ENCODE measurements at places on chromosomes 4 and X.
A peak's percentile ranks its signal among the peaks of the same experiment; 100 is the strongest.

DNA sequence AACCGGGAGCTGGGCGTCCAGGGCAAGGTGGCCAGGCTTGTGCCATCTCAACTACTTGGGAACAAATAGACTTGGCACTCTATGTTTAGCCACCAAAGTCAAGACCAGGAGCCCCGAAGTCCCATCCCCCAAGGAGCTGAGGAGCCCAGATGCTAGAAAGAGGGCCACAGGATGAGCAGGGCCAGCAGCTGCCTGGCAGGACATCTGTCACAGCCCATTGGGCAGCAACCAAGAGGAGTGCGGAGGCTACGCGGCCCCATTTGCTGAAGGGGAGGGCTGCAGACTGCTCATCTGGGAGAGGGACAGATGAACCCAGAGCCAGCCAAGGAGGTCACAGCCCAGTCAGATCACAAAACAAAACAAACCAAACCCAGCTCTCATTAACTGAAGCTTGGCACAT lies 22.9 kb upstream of the SOWAHD start:
- DNase-seq, result no peak

DNA sequence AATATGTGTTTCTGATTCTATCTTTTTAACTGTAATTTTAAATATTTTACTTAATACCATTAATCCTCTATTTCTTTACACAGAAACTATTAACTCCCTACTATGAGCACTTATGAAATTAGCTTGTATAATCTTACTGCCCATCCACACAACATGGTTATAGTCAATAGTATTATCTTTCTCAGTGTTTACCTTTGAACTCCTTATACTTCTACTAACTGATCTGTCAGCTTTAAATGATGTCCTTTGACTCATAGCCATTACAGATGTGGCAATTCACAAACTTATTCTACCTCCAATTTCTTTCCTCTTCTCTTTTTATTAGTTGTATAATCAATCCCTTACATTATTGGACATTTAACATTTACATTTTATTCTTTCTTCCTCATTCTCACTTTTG lies 5.5 kb downstream of the SEC31A start:
- no peak for DNase-seq

DNA sequence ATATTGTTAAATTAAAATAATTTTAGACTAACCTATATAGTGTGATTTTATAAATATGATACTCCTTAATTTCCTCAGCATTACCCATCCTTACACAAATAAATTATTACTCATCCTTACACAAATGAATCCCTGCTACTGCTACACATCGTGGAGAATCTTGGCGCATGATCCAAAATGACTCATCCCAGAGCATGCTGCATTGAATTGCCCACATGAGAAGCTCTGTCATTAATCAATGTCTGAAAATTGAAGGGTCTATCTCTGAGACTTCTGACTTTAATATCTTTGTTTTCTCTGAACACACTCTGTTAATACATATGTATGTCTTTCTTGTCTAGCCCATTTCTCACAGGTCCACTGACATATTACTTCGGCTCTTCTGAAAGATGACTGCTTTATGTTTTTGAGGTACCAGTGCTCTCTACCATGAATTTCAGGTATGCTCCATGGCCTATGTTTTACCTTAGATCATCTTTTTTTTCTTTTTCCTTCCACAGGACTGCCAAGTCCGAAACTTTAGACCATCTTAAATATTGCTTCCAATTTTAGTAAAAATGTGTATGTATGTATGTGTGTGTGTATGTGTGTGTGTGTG lies 15.7 kb upstream of the DUSP21 start:
- no peak for DNase-seq

DNA sequence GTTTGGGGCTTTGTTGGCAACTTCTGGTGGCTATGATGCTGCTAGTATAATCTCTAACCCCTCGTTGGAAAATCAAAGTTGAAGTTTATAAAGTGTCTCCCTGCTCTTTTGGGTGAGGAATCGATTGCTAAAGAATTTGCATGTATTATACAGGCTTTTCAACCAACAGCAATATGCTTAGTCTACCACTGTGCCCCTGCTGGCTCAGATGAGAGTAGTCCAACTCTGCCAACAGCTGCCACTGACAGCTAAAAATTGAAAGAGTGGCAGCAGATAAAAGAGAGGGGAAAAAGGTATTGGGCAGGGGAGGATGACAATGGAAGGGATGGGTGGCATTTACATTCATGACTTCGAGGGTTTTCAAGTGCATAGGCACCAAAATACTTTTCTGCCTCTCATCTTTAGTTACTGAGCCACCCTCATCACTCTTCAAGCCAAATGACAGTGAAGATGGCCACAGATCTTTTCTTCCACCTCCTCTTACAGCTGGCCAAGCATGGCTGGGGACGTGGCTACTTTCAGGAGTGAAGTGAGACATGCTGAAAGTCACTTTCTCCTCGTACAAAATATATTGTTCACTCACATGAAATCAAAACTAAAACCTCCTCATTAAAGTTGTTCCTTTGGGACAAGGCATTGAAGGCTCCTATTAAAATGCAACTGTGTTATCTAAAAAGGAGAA lies 2.7 kb upstream of the GRIA3 start:
- DNase-seq, result no peak

DNA sequence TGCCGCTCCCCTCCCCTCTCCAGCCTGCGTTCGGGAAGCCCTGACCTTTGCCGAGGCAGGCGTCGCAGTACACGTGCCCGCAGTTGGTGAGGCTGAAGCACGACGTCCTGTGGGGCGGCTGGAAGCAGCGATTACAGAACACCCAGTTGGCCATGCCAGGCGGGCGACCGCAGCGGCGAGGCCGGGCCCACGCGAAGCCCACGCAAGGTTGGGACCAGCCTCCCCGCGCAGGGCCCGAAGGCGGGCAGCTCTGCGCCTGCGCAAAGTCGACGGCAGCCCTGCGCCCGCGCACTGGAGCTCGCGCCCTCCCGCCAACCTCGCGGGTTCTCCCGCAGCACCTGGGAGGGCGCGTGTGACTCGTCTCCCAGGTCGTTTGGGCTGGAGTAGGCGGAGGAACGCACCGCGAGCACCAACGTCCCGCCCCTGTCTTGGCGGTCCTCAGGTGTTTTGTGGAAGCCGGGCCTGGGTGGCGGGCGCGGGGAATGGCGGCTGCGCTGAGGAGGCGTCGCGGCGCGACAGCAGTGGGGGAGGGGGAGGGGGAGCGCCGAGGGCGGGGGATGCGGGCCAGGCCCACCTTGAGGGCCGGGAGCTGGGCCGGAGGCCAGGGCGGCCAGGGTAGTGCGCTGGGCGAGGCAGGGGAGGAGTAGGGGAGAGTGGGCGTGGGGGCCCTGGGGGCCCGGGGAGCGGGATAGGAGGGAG lies at the start of gene RNF212:
TSS of gene RNF212 (minus strand) at position 254 of the 699 bp plus-strand sequence. CDS start at position 154, 100 bp downstream.
- DNase-seq, result peak; percentile 85

DNA sequence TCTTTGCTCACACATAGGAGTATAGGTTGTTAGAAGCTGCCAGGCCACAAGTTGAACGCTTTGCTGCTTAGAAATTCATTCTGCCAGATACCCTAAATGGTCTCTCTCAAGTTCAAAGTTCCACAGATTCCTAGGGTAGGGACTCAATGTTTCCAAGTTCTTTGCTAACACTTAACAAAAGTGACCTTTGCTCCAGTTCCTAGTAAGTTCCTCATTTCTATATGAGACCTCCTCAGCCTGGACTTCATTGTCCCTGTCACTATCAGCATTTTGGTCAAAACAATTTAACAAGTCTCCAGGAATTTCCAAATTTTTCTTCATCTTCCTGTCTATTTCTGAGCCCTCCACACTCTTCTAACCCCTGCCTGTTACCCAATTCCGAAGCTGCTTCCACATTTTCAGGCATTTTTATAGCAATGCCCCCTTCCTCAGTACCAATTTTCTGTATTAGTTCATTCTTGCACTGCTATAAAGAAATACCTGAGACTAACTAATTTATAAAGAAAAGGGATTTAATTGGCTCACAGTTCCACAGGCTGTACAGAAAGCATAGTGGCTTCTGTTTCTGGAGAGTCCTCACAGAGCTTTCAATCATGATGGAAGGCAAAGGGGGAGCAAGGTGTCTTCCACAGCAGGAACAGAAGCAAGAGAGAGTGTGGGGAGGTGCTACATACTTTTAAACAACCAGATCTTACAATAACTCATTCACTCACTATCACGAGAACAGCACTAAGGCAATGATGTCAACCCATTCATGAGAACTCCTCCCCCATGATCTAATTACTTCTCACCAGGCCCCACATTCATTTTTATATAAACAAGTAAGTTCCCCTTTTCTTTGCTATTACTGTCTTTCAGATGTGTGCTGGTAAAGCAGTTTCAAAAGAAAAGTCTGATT lies 11.5 kb upstream of the TLR1 start:
- no peak for DNase-seq

- DNase-seq, result no peak
Measured at GRCh38 chr4:89364541-89364940, 56.9 kb upstream of the GPRIN3 start.

DNA sequence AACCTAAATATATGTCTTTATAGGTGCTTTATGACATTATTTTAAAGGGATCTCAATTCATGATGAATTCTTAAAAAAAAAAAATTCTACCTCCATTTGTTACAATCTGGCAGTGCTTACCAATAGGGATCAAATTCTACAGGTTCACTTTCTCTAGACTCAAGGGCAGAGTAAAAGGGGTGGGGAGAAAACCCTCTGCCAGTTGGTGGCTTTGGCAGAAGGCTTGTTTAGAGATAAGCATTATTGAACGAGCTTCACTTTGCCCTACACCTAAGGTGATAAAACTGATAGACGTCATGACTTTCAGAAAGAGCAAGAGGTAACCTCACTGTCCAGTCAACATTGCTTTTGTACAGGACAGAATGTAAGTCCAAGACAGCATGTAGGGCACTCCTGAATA lies 53.6 kb downstream of the OSTC start:
- no peak for DNase-seq

DNA sequence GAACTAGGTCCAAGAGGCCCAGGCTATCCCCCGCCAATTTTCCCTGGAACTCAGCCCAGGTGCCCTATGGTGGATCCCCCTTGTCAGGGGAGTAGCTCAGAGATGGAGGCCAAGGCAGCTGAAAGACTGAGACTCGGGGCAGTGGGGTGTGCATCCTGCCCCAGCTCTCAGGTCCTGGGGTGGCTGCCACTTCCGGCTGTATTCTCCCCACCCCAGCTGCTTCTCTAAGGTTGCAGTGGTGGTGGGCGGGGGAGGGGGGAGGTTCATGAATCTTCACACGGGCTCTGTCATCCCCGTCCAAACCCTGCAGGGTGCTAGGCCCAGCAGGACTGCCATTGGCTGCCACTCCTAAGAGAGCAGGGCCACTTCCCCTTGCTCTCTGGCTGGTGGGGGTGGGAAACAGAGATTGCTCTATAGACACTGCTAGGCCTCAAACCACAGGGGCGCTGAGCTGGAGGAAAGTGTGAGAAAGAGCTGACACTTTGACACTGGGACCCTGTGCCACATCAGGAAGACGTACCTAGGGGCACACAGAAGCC lies 1.5 kb downstream of the SASH3 start:
- no peak for DNase-seq

DNA sequence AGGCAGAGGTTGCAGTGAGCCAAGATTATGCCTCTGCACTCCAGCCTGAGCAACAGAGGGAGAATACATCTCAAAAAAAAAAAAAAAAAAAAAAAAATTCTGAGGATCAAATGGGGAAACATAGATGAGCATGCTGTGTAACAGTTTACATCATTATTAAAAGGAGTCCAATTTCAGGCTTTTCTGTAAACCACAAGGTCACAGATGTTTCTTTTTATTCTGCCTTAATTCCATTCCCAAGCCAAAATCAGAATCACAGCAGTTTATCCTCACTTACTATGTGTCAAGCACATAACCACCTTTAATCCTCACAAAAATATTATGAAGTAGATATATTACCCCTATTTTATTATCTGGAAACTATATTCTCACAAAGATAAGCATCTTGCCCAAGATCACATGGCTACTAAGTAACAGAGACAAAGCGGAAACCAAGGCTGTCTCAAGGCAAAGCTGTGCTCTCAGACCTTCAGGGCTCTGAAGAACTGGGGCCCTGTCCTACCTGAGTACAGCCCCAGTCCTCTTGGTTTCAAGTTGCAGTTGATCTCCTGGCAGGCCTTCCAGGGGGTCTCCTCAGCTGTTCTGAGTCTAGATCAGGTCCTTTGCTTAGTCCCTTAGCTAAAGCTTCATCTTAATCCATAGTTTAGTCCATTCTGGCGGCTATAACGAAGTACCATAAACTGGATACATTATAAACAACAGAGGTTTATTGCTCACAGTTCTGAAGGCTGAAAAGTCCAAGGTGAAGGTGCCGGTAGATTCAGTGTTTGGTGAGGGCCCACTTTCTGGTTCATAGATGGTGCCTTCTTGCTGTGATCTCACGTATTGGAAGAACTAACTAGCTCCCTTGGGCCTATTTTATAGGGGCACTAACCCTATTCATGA lies 141.3 kb downstream of the PALLD start:
- DNase-seq, result no peak

GRCh38 chr4:168614281-168615057 lies 117.6 kb downstream of the PALLD start:
- no peak for DNase-seq

GRCh38 chr4:108831291-108831690 lies 68.4 kb upstream of the ETNPPL start:
- no peak for DNase-seq

GRCh38 chr4:85725721-85726170 lies 250.8 kb downstream of the ARHGAP24 start:
- DNase-seq, result no peak

- peak; percentile 53 for DNase-seq
Measured at GRCh38 chrX:15441464-15441863, 51.7 kb downstream of the PIR start.

DNA sequence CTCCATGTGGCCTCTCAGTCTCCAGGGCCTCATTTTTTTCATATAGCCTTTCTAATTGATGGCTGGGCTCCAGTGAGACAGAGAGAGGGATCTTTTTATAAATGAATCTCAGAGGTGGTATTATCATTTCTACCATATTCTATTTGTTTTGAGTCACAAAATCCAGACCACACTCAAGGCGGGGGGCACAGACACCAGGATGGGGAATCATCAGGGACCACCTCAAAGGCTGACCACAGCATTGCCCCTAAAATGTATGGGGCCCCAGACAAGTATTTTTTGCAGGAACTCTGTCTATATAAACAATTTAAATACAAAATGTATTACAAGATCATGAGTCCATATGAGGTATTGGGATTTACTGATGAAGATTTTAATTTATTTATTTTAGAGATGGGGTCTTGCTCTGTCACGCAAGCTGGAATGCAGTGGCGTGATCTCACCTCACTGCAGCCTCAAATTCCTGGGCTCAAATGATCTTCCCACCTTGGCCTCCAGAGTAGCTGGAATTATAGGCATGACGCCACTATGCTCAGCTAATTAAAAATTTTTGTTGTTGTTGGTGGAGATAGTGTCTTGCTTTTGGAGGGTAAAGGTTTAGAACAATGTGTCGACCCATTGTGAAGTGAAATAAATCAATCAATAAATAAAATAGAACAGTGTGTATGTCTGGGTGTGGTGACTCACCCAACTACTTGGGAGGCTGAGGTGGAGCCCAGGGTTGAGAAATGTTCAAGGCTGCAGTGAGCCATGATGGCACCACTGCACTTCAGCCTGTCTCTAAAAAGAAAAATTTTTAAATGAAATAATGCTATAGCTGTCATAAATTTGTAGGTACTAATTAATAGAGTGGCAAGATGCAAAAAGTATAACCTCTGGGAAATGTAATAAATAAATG lies 29.4 kb downstream of the WDR13 start:
- no peak for DNase-seq
